ENCODE measurements at places on chromosomes 5 and 9. TPM values are rescaled to one million over a fixed set of nuclear protein-coding genes. Genes with fewer than 3 reads are reported as not detected.

- DNase-seq: no peak
- H3K27ac ChIP-seq: no peak overlapping the region
- H3K27me3 ChIP-seq: peaks cover 2% of the 10 kb centered on the region
- H3K36me3 ChIP-seq: no peaks in the 10 kb centered on the region
- no peak overlapping the region for H3K4me3 ChIP-seq
- H3K4me1 ChIP-seq: peaks cover 3% of the 10 kb centered on the region
Observed at GRCh38 chr5:61659221-61659696, 327.2 kb downstream of the ZSWIM6 start.

GRCh38 chr5:146725025-146725424, 153.5 kb downstream of the PPP2R2B start:
- H3K27me3 ChIP-seq: no peaks in the 10 kb centered on the region
- peaks cover 3% of the 10 kb centered on the region for H3K36me3 ChIP-seq
- H3K4me3 ChIP-seq: no peak overlapping the region
- peaks cover 5% of the 10 kb centered on the region for H3K4me1 ChIP-seq
- DNase-seq: no peak
- no peak overlapping the region for H3K27ac ChIP-seq

DNA sequence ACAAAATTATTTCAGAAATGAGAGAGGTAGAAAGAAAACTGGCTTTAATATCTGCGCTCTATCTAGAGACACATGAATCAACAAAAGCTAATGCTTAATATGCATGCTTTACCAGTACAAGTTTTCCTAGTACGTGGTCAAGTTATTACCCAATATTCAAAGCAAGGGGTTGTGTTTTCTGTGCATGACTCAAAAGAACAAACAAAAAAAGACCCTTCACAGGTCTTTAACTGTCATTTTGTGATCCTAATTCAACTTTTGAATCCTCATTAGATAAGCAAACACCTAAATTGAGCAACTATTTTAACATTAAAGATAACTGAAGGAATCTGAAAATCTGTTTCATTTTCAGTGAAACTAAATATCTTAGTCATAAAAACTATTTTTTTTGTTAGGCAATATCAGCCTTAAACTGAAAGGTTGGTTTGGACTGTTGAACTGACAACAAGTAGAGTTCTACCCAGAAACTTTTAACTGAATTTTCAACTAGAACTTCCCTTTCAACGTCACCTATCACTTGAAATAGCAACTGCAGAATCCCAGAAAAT, 12.5 kb downstream of the ST8SIA4 start:
- H3K36me3 ChIP-seq: no peaks in the 10 kb centered on the region
- H3K4me1 ChIP-seq: no peaks in the 10 kb centered on the region
- no peak for DNase-seq
- H3K4me3 ChIP-seq: no peak overlapping the region

- peaks cover 5% of the 10 kb centered on the region for H3K36me3 ChIP-seq
- H3K4me3 ChIP-seq: no peak overlapping the region
- no peak for DNase-seq
- no peaks in the 10 kb centered on the region for H3K27me3 ChIP-seq
- H3K27ac ChIP-seq: no peak overlapping the region
Observed at GRCh38 chr9:5817862-5818261, 15.1 kb downstream of the ERMP1 start.

DNA sequence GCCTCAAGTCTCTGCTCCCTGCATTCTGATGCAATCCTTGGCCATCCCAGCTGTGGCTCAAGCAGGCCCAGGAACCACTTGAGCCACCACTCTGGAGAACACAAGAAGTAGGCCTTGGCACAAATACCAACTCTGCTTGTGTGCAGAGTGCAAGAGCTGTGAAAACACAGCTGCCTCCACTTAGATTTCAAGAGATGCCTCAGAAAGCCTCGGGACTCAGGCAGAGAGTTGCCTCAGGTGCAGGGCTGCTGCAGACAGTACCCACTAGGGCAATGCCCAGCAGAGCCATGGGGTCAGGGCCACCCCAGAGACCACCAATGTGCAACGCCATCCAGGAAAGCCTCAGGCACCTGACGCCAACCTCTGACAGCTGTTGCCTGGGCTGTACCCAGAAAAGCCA, 82.4 kb downstream of the FREM1 start:
- no peaks in the 10 kb centered on the region for H3K4me1 ChIP-seq
- no peaks in the 10 kb centered on the region for H3K27me3 ChIP-seq
- H3K36me3 ChIP-seq: no peaks in the 10 kb centered on the region
- DNase-seq: no peak

DNA sequence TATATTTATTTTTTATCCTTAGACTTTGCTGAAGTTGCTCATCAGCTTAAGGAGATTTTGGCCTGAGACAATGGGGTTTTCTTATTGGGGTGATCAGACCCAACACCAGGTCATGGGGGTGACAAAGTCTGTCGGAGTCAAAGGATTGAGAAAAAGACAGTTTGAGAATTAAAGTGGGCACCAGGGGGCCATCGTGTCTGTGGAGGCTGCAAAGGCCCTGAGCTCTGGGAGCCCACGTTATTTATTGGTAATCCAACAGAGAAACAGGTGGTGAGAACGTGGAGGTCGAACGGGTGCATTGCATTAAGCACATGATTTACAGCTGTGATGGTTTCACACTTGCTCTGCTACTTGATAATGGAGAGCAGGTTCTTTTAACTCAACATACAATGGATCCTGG, 102.5 kb upstream of the CDH10 start:
- no peak for DNase-seq
- H3K4me3 ChIP-seq: no peak overlapping the region
- H3K36me3 ChIP-seq: no peaks in the 10 kb centered on the region
- no peak overlapping the region for H3K27ac ChIP-seq

DNA sequence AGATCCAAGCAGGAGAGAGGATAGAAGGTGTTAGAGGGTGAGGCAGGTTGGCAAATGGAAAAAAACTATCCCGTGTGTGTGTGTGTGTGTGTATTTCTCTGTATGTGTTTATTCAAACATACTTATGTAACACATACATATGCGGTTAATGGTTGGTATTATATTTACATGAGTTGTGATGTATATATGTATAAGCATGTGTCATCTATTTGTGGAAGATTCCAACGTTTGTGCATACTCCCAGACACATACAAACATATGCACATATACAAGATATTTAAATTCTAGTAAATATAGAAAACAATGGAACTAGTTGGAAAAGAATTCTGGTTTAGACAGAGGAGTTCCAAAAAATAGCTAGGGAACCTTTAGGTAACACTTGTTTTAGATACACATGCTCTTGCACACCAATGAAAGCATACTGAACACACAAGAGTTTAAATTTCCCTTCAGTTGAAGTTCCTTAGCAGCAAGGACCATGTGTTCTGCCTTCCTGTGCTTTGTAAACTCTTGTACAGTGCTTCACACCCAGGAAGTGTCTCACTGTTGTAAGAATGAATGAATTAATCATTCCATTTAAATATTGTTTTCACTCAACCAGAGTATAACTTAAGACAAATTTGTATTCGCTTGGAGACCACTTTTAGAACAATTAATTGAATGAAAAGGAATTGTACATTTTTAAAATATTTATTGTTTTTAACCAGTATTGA, 257.8 kb downstream of the FER start:
- no peaks in the 10 kb centered on the region for H3K27me3 ChIP-seq
- no peak overlapping the region for H3K27ac ChIP-seq
- H3K4me3 ChIP-seq: no peak overlapping the region
- H3K36me3 ChIP-seq: peaks cover 6% of the 10 kb centered on the region
- no peak for DNase-seq
- no peaks in the 10 kb centered on the region for H3K4me1 ChIP-seq

DNA sequence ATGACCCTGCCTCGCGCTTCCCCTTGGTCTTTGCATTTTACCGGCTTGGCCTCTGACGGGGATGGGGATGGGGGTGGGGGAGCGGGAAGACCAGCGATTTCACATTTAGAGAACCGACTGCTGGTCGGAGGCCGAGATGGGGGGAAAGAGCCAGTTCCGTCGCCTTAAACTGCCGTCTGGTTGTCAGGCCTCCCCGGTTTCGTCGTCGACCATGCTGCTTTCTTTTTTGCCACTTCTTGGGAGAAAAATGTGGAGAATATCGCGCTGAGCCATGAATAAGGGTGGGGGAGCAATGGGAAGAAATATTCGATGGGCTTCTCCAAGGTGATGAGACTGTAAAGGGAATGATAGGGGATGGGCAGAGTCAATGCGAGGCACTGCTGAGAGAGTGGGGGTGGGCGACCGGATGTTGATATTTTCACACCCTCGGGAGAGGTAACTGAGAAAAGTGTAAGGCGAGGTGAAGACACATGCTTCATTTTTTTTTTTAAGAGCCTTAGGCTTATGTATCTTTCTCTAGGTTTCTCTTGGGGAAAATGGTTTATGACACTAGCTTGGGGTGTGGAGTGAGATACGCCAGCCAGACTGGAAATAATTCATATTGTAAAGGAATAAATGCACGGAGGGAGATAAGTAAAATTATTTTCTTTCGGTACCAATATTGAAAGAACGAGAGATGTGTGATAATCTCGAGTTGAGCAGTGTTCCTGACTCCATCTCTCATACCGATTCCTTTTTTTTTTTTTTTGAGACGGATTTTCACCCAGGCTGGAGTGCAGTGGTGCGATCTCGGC, 1.1 kb downstream of the KIF2A start:
- H3K36me3 ChIP-seq: no peaks in the 10 kb centered on the region
- H3K27ac ChIP-seq: peak overlapping the region; percentile 93
- no peak for DNase-seq
- H3K4me3 ChIP-seq: peak overlapping the region; percentile 89
- H3K27me3 ChIP-seq: no peaks in the 10 kb centered on the region
- H3K4me1 ChIP-seq: peaks cover 43% of the 10 kb centered on the region

- H3K36me3 ChIP-seq: no peaks in the 10 kb centered on the region
- no peak overlapping the region for H3K4me3 ChIP-seq
- H3K27ac ChIP-seq: no peak overlapping the region
- no peaks in the 10 kb centered on the region for H3K27me3 ChIP-seq
- DNase-seq: no peak
Observed at GRCh38 chr5:93874080-93874479, 132.7 kb upstream of the POU5F2 start.

GRCh38 chr5:93609762-93610161, 26.7 kb downstream of the NR2F1 start:
- DNase-seq: no peak
- H3K27me3 ChIP-seq: peaks cover 20% of the 10 kb centered on the region
- no peaks in the 10 kb centered on the region for H3K36me3 ChIP-seq
- H3K27ac ChIP-seq: no peak overlapping the region
- H3K4me1 ChIP-seq: peaks cover 50% of the 10 kb centered on the region
- no peak overlapping the region for H3K4me3 ChIP-seq

- H3K4me1 ChIP-seq: no peaks in the 10 kb centered on the region
- H3K27ac ChIP-seq: no peak overlapping the region
- no peak for DNase-seq
- no peak overlapping the region for H3K4me3 ChIP-seq
Observed at GRCh38 chr9:89112243-89112642, 66.4 kb downstream of the SHC3 start.

GRCh38 chr5:55232985-55233928, at the start of gene CCNO:
Gene CCNO (minus strand): TSS chr5:55233608. CDS start chr5:55233523, 85 bp downstream.
- no peak for DNase-seq
- H3K36me3 ChIP-seq: peaks cover 2% of the 10 kb centered on the region

- DNase-seq: no peak
- H3K4me3 ChIP-seq: no peak overlapping the region
- H3K27ac ChIP-seq: no peak overlapping the region
Observed at GRCh38 chr9:14482856-14483255, 168.9 kb upstream of the NFIB start.

DNA sequence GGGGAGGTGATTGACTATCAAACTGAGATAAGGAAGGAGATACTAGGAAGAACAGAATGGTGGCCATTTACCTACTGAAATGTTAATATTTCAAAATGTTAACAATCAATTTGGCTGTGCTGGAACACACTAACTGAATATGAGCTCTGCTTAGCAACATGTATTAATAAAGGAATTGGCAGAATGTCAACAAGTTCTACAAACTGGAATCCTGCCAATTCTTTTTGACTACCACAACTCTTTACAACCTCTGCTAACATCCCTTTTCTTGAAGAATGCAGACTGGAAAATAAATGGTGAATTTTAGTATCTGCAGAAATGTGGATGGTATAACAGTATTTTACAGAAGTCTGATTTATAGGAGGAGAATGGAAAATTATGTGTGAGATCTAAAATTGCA, 446.4 kb downstream of the ISL1 start:
- DNase-seq: no peak
- H3K27ac ChIP-seq: no peak overlapping the region
- peaks cover 4% of the 10 kb centered on the region for H3K27me3 ChIP-seq
- no peak overlapping the region for H3K4me3 ChIP-seq

- no peak for DNase-seq
- H3K27ac ChIP-seq: no peak overlapping the region
- H3K4me1 ChIP-seq: peaks cover 27% of the 10 kb centered on the region
- H3K36me3 ChIP-seq: peaks cover 8% of the 10 kb centered on the region
- H3K4me3 ChIP-seq: no peak overlapping the region
Observed at GRCh38 chr5:64759960-64760660, 8.4 kb downstream of the SREK1IP1 start.

DNA sequence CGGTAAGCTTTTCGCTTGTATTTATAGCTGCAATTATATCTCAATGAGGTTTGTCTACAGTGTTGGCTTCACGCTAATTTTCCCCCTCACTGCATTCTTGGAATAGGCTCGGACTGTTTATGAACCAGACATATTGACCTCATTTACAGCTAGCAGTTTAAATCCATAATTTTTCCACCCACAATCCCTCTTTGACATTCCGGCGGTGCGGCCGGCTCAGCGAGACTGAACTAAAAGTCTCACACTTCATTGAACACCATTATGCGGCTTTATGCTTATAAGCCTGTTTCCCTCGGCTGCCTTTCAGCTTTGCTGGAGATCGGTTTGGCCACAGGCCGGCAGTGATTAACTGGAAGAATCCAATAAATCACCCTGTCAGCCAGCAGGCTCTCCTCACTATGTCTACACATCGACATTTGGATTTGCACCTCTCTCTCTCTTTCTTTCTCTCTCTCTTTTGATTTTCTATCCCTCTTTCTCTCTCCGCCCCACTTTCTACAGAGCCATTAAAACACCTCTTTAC, 315.0 kb upstream of the TLE4 start:
- H3K4me3 ChIP-seq: no peak overlapping the region
- H3K27ac ChIP-seq: no peak overlapping the region
- DNase-seq: no peak
- no peaks in the 10 kb centered on the region for H3K36me3 ChIP-seq

- H3K4me3 ChIP-seq: no peak overlapping the region
- H3K4me1 ChIP-seq: no peaks in the 10 kb centered on the region
- H3K27ac ChIP-seq: no peak overlapping the region
- H3K27me3 ChIP-seq: no peaks in the 10 kb centered on the region
Observed at GRCh38 chr9:81312346-81312745, 377.0 kb downstream of the TLE1 start.

GRCh38 chr9:87874304-87874623, 8.4 kb upstream of the SPATA31E1 start:
- H3K27ac ChIP-seq: no peak overlapping the region
- peaks cover 1% of the 10 kb centered on the region for H3K36me3 ChIP-seq

Gene PAXX
- 36.8 TPM for total RNA-seq

Gene MACIR
- 16.9 TPM for total RNA-seq

Gene ASPN
- 376 TPM for total RNA-seq

Gene FAM78A
- 1.4 TPM for total RNA-seq

Gene MSX2
- 2.2 TPM for total RNA-seq

Gene PCDHA3
- 0.20 TPM for total RNA-seq

Gene PCA3
- total RNA-seq: not detected

Gene NMUR2
- not detected for total RNA-seq

All from chondrocyte (in vitro differentiated cells).